Aorta (tissue), 5 donors: ENCODE measurements at places on chromosomes 4 and X. TPM values are rescaled to one million over a fixed set of nuclear protein-coding genes. Genes with fewer than 3 reads are reported as not detected.
A peak's percentile ranks its signal among the peaks of the same experiment; 100 is the strongest.

GRCh38 chrX:70255452-70255851 is 4.6 kb downstream of the P2RY4 start:
- H3K4me3 ChIP-seq, result no peak overlapping the region
- no peaks in the 10 kb centered on the region for H3K4me1 ChIP-seq
- H3K27me3 ChIP-seq, result no peaks in the 10 kb centered on the region
- no peak overlapping the region for H3K27ac ChIP-seq
- DNase-seq, result no peak

DNA sequence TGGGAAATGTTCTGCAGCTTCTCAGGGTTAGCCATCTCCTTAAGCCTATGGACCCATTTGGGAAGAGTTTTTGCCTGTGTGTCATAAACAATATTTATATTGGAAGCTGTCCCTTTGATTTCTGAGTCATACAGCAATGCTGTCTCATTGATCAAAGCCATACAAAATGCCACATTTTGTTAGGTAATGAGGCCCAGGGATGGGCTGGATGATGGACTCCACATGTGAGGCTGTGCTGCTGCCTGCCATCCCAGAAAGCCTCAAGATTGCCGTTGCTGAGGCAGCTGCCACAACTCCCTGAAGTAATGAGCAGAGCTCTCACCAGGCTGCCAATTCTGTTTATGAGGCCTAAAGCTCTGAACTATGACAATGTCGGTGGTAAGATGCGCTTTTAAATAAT is 12.2 kb upstream of the GJB1 start:
- no peaks in the 10 kb centered on the region for H3K27me3 ChIP-seq
- no peak overlapping the region for H3K4me3 ChIP-seq
- DNase-seq, result no peak
- no peak overlapping the region for H3K27ac ChIP-seq
- no peaks in the 10 kb centered on the region for H3K4me1 ChIP-seq

- no peaks in the 10 kb centered on the region for H3K27me3 ChIP-seq
- H3K4me1 ChIP-seq, result no peaks in the 10 kb centered on the region
Observed at GRCh38 chrX:41335198-41335957, 1.4 kb downstream of the DDX3X start.

- H3K4me3 ChIP-seq, result no peak overlapping the region
- no peak overlapping the region for H3K27ac ChIP-seq
- H3K4me1 ChIP-seq, result no peaks in the 10 kb centered on the region
- no peaks in the 10 kb centered on the region for H3K36me3 ChIP-seq
- DNase-seq, result no peak
- no peaks in the 10 kb centered on the region for H3K27me3 ChIP-seq
Observed at GRCh38 chr4:63155561-63155960, 1253.7 kb downstream of the TECRL start.

DNA sequence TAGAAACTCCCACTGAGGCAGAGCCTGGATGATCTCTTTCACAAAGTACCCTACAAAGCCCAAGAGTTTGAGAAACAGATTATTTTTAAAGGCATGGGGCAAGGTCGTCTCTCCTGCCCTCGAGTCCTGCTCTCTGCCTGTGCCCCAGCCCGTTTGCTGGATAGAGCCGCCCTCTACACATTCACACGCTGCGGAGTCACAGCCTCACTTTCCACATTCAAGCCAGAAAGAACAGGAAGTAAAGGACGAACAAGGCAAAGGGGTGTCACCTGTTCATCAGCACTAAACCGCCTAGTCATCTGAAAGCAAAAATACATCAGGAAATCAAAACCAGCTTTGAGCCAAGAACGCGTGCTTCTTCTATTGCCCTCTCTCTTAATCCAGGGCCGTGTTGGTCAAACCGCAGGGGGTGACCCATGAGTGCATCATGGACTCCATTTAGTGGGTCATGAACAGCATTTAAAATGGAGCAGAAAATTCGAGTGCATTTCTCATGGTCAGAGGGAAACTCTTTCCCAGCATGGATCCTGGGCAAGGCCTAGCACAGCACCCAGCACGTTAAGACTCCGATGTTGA is 83.4 kb downstream of the PHKA2 start:
- H3K4me3 ChIP-seq, result no peak overlapping the region
- H3K27me3 ChIP-seq, result no peaks in the 10 kb centered on the region
- H3K4me1 ChIP-seq, result no peaks in the 10 kb centered on the region
- no peak overlapping the region for H3K27ac ChIP-seq

DNA sequence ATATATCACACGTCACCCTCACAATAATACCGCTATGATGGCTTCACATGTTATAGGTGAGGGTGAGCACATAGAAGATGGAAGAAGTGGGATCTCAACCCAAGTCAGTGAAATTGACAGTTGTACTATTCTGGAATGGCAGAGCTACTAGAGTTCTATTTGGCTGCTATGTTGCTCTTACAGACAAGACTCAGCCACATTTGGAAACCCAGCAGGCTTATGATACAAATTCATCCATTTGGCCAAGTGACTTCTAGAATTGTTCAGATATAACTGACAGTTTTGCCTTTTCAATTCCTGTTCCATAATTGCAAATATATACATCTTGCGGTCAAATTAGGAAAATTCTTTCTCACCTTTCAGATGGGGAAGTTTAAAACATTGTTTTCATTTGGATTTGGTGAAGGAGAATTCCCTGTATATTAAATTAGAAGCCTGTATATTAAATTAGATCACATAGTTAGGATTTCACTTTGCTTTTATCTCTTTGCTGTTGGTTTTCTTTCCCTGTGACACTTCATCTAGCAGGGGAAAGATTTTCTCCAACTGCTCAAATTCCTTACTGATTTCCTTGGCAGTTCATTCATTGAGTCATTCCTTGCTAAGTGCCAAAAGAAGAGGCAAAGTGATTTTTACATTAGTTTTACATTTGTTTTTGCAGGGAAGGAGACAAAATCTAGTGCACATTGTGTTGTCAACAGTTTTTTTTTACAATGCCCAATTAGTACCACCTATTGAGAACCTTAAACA is 120.6 kb upstream of the TBC1D9 start:
- H3K4me3 ChIP-seq, result no peak overlapping the region
- no peak overlapping the region for H3K27ac ChIP-seq
- H3K36me3 ChIP-seq, result no peaks in the 10 kb centered on the region
- no peaks in the 10 kb centered on the region for H3K27me3 ChIP-seq

- H3K27ac ChIP-seq, result no peak overlapping the region
- H3K27me3 ChIP-seq, result no peaks in the 10 kb centered on the region
- H3K4me3 ChIP-seq, result no peak overlapping the region
- H3K36me3 ChIP-seq, result no peaks in the 10 kb centered on the region
- DNase-seq, result no peak
- H3K4me1 ChIP-seq, result no peaks in the 10 kb centered on the region
Observed at GRCh38 chr4:140330311-140330900, 43.0 kb upstream of the SCOC start.

DNA sequence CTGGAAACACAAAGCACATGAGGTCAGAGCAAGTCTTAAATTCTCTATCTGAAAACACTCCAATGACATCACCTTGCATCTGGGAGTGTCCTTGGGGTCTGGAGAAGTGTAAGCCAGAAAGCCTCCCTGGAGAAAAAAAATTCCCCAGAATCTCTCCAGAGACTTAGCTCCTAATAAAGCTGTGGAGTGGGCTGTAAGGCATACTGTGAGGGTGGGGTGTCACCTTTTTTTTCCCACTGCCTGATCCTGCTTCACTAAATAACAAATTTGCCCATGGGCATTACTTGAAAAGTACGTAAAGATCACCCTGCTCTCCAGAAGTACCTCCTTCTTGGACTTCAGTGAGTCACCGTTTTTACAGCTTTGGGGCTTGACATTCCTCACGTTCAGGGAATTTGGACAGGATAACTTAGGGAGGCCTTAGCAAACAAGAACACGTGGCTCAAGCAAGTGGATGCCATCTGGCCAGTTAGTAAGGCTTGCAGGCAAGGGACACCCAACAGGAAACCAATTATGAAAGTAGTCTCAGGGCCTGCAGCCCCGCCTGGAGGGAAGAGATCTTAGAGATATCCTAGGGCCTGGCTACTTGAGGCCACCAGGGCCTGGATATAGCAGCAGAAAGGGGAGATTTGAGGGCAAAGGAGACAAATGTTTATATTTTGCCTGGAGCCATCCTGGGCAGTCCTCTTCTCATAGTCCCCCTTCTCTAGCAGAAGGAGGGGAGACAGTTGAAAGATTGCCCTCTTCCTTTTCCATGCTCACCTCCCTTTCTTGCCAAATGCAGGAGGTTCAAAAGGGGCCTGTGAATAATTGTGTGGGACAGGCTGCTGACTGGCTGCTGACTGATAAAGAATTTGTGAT is 60.1 kb upstream of the PLAC1 start:
- H3K4me3 ChIP-seq, result no peak overlapping the region
- no peaks in the 10 kb centered on the region for H3K36me3 ChIP-seq
- H3K27me3 ChIP-seq, result no peaks in the 10 kb centered on the region
- no peaks in the 10 kb centered on the region for H3K4me1 ChIP-seq

DNA sequence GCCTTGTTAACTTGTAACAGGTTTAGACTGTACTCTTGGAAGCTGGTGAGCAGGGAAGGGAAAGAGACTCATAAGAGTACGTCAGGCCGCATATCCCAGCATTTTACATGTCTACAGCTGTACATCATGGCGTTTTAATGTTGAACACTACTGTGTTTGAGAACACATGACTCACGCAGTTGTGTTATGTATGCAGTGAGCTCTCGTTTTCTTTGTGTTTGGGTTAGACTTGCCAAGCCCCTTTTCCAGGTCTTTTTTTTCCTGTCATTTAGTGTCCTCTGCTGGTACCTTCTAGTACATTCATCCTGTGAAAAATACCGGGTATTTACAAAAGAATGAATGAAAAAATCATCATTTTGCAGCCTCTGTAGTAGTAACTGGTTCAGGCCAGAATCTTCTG is 35.3 kb downstream of the SMS start:
- H3K36me3 ChIP-seq, result no peaks in the 10 kb centered on the region
- H3K4me3 ChIP-seq, result no peak overlapping the region
- H3K27ac ChIP-seq, result no peak overlapping the region
- DNase-seq, result no peak
- H3K4me1 ChIP-seq, result no peaks in the 10 kb centered on the region

- no peak overlapping the region for H3K4me3 ChIP-seq
- no peak overlapping the region for H3K27ac ChIP-seq
- H3K27me3 ChIP-seq, result no peaks in the 10 kb centered on the region
- no peaks in the 10 kb centered on the region for H3K36me3 ChIP-seq
- DNase-seq, result no peak
- H3K4me1 ChIP-seq, result no peaks in the 10 kb centered on the region
Observed at GRCh38 chrX:3046253-3047240, 5.3 kb downstream of the ARSF start.

- no peaks in the 10 kb centered on the region for H3K36me3 ChIP-seq
- H3K4me3 ChIP-seq, result peak overlapping the region; percentile 70
- peak; percentile 73 for DNase-seq
- peak overlapping the region; percentile 94 for H3K27ac ChIP-seq
Observed at GRCh38 chrX:16711893-16712547, 449 bp downstream of the CTPS2 start.

GRCh38 chrX:101237041-101237440 is 17.5 kb downstream of the DRP2 start:
- no peak overlapping the region for H3K27ac ChIP-seq
- no peak for DNase-seq
- no peaks in the 10 kb centered on the region for H3K27me3 ChIP-seq
- no peak overlapping the region for H3K4me3 ChIP-seq
- no peaks in the 10 kb centered on the region for H3K4me1 ChIP-seq

DNA sequence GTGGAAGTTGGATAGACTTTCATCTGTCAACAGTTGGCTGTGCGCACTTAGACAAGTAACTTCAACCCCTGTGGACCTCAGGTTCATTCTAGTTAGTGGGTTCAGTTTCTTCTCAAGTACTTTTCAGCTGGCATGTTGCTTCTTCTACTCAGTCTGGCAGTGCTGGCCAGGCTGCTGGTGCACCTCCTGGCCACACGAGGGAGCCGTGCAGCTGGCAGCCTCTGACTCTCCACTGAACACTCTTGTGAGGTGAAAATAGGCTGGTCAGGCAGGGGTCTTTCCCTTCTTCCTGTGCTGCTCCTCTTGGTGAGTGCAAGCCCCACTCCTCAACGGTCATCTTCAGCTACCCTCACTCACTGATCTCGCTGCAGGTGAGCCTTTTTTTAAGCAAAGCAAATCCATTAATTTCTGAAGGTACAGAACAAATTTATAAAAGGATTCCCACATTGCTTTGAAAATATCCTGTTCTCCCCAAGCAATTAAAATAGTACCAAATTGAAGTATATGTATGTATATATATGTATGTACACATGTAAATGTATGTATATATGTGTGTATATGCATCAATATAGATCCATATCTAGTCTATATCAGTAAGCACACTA is 30.6 kb downstream of the LONRF3 start:
- peaks cover 3% of the 10 kb centered on the region for H3K36me3 ChIP-seq
- no peak overlapping the region for H3K4me3 ChIP-seq
- peak; percentile 81 for DNase-seq
- no peaks in the 10 kb centered on the region for H3K27me3 ChIP-seq
- H3K27ac ChIP-seq, result no peak overlapping the region
- H3K4me1 ChIP-seq, result no peaks in the 10 kb centered on the region

- peaks cover 2% of the 10 kb centered on the region for H3K4me1 ChIP-seq
- peak; percentile 49 for DNase-seq
- H3K27me3 ChIP-seq, result no peaks in the 10 kb centered on the region
- no peaks in the 10 kb centered on the region for H3K36me3 ChIP-seq
Observed at GRCh38 chrX:109843963-109844751, 111.1 kb upstream of the ACSL4 start.

- no peak overlapping the region for H3K4me3 ChIP-seq
- DNase-seq, result no peak
- no peak overlapping the region for H3K27ac ChIP-seq
- no peaks in the 10 kb centered on the region for H3K27me3 ChIP-seq
- H3K36me3 ChIP-seq, result no peaks in the 10 kb centered on the region
Observed at GRCh38 chrX:70042399-70043371, 7.1 kb downstream of the AWAT2 start.

DNA sequence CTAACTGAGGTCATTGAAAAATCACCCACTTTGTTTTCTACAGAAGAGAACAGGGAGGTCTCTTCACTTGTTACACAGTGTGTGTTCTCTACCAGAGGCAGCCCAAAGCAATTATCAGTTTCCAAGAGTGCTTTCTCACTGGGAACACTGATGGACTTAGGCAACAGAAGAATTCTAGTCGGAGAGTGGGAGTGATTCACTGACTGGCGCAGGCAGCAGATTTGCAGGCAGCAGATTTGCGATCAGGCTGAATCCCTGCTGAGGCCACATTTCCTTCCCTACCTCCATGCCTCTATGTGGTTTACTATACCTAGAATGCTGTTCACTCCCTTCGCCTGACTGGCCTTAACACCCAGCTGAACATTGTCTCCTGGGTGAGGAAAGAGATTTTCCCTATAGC is 6.6 kb downstream of the OCIAD2 start:
- H3K27ac ChIP-seq, result no peak overlapping the region
- no peaks in the 10 kb centered on the region for H3K4me1 ChIP-seq
- no peak overlapping the region for H3K4me3 ChIP-seq
- DNase-seq, result no peak
- no peaks in the 10 kb centered on the region for H3K36me3 ChIP-seq

- no peaks in the 10 kb centered on the region for H3K4me1 ChIP-seq
- DNase-seq, result no peak
- no peaks in the 10 kb centered on the region for H3K27me3 ChIP-seq
- H3K4me3 ChIP-seq, result no peak overlapping the region
- no peaks in the 10 kb centered on the region for H3K36me3 ChIP-seq
Observed at GRCh38 chr4:140363051-140363450, 10.4 kb upstream of the SCOC start.

ADAM29 gene
- total RNA-seq, result not detected

GPR34 gene
- 22.7 TPM for total RNA-seq

GRPR gene
- total RNA-seq, result 0.36 TPM

ARMCX6 gene
- 24.2 TPM for total RNA-seq

TLR3 gene
- total RNA-seq, result 6.2 TPM
